Transverse colon (tissue), 4 donors: ENCODE measurements at places on chromosomes 1 and 21.
A peak's percentile ranks its signal among the peaks of the same experiment; 100 is the strongest.

- DNase-seq = no peak
These were observed 10.6 kb downstream of the DIP2A start for GRCh38 chr21:46469275-46469674.

DNA sequence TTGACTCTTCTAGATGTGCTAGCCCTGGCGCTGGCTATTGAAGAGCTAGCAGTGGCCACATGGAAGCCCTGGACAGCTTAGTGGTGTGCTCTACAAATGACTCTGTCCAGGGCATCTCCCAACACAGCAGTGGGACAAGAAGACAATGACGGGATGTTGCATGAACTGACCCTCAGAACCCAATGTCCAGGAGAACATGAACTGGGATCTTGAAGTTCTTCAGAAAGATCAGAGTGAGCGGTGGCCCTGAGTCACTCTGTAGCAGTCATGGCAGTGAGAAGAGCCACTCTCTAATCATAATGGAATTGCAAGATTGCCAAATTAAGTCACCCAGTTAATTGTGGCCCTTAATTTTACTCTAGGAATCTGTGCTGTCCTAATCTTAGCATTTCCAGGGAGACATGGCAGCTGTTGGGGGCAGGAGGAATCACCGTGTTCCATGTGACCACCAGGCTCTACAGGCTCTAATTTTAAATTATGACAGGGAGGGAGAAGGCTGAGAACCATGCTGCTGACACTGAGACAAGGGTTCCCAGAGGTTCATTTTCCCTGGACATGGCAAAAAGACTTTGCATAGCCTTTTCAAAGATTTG lies 10.2 kb upstream of the OBSCN start:
- DNase-seq = no peak

GRCh38 chr1:53561503-53562105 lies 102.4 kb downstream of the DMRTB1 start:
- peak; percentile 6 for DNase-seq

GRCh38 chr21:32256251-32256650 lies 22.6 kb downstream of the MIS18A start:
- no peak for DNase-seq

- DNase-seq = peak; percentile 82
These were observed at the start of gene NECTIN4 for GRCh38 chr1:161089251-161089924. Gene NECTIN4, minus strand, starts transcription at chr1:161089558. Its CDS starts 262 bp downstream, at chr1:161089296.
